ENCODE measurements at places on chromosomes 7 and 10. TPM values are rescaled to one million over a fixed set of nuclear protein-coding genes. Genes with fewer than 3 reads are reported as not detected.

GRCh38 chr10:130421909-130422308, 285.7 kb downstream of the GLRX3 start:
- DNase-seq, result no peak

- peak; percentile 93 for DNase-seq
Measured at GRCh38 chr7:99142727-99143520, 984 bp downstream of the SMURF1 start.

DNA sequence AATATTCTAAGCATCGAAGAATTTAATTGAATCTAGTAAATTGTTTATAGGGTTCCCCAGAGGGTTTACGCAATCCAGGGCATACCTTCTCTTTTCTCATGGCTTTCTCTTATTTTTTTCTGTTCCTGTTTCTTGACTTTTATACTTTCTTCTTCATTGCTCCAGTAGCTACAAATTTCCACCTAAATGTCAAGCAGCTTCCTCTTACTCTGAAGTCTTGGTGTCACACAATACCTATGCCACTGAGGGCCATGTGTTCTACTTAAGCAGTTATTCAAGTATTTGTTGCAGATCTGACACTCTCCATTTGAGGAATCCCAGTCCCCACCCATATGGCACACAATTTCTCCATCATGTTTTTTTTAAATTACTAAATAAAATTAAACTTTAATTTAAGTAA, 343.1 kb upstream of the MBL2 start:
- no peak for DNase-seq

GRCh38 chr10:109963439-109963838, 40.1 kb upstream of the XPNPEP1 start:
- no peak for DNase-seq

DNA sequence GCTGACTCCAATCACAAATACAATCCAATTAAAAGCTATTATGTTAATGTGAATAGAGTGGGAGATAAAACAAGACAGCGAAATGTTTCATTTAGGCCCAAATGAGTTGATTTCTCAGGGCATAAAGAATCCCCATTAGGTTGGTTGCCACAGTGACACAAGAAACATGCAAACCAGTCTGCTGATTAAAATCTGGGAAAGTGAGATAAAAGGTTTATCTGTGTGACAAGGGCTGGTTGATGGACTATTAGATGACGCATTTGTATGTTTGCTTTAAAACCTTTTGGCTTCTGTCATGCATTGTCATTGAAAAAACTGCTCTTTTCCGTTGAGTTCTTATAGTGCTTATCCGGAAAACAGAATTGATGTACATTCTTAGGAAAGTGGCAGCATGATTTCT, 658.2 kb downstream of the GATA3 start:
- no peak for DNase-seq

Gene KNDC1
- polyA plus RNA-seq, result not detected

Gene PWWP2B
- polyA plus RNA-seq, result 13.8 TPM

Gene LRCH4
- polyA plus RNA-seq, result 34.1 TPM

All from heart left ventricle (tissue), 16 donors.